ENCODE measurements at places on chromosomes 1 and 21.

GRCh38 chr1:225526878-225527277 lies 99.0 kb upstream of the LBR start:
- no peak for DNase-seq

DNA sequence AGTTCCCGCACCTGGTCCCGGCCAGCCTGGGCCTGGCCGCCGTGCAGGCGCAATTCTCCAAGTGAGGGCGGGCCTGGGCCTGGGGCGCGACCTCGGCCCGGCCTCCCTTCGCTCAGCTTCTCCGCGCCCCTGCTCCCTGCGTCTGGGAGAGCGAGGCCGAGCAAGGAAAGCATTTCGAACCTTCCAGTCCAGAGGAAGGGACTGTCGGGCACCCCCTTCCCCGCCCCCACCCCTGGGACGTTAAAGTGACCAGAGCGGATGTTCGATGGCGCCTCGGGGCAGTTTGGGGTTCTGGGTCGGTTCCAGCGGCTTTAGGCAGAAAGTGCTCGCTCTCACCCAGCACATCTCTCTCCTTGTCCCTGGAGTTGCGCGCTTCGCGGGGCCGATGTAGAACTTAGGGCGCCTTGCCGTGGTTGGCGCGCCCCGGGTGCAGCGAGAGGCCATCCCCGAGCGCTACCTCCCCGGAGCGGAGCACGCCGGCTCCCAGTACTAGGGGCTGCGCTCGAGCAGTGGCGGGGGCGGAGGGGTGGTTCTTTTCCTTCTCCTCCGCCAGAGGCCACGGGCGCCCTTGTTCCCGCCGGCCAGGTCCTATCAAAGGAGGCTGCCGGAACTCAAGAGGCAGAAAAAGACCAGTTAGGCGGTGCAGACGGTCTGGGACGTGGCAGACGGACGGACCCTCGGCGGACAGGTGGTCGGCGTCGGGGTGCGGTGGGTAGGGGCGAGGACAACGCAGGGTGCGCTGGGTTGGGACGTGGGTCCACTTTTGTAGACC lies 1.2 kb downstream of the OLIG1 start:
- DNase-seq = peak; percentile 5

GRCh38 chr1:15618077-15618654 lies 908 bp downstream of the DDI2 start:
- no peak for DNase-seq

- no peak for DNase-seq
These were observed 663 bp upstream of the GBP6 start for GRCh38 chr1:89363196-89363595.

DNA sequence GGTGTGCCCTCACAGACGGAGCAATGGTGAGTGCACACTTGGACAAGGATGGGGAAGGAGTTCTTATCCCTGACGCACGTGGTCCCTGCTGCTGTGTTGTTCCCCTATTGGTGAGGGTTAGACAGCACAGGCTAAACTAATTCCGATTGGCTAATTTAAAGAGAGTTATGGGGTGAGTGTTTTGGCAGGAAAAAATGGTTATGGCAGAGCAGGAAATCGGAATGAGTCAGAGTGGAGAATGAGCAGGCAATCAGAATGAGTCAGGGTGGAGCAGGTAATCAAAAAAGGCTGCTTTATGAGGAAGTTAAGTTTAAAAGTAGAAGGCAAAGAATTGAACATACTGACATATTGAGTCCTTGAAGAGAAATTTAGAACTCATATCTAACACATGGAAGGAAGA lies 100.5 kb downstream of the NGF start:
- DNase-seq = no peak

DNA sequence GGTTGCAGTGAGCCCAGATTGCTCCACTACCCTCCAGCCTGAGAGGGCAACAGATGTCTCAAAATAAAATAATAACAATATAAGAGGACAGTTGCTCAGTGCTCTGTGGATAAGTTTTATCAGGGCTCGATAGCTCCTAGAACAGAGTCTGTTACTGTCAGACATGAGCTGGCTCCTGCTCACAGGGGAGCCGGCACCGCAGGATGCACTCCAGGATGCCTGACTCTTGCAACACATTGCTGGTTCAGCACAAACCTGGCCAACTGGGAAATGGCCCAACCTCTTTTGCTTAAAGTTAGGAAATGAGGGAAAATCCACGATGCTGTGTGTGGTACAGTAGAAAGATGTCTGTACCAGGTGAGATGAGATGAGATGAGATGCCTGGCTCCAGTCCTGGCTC lies 5.8 kb upstream of the CTSE start:
- no peak for DNase-seq

- DNase-seq = no peak
These were observed 90.6 kb downstream of the TRIM11 start for GRCh38 chr1:228315945-228316588.

DNA sequence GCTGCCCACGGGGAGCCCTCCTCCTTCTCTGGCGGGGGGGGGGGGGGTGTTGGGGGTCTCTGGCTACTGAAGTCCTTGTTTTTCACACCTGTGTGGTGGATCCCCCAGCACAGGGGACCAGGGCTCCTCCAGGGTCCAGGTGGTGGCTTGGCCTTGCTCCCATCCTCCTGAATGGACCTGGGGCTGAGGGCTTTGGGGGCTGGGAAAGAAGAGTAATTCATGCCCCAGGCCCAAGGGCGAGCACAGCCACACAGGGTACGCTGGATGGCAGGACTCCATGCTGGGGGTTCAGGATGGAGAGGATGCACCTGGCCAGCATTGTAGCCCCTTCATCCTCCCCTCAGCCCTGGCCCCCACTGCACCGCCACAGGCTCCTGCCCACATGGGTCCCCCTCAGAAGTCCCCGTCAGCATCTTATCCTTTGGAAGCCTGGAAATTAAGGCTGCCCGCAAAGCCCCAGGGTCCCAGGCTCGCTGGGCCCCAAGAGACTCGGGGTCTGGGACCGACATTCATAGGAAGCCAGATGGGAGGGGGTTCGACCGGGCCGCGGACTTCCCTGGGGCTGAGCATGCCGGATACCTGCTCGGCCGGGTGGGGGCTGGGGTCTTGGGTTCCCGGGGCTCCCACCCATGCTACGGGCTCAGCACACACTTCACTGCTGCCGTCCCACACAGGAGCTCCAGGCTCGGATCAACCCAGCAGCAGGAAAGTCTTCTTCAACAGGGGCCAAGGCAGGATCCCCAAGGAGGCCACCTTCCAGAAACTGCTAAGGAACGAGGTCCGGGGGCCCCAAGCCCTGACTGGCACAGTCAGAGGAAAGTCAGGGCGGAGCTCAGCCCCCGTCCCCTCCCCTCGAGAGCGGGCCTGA lies 49.0 kb upstream of the ACTRT2 start:
- DNase-seq = no peak

GRCh38 chr21:37219761-37220432 lies 47.2 kb downstream of the VPS26C start:
- DNase-seq = no peak

GRCh38 chr1:13892671-13893325 lies 192.8 kb downstream of the PRDM2 start:
- DNase-seq = no peak

- DNase-seq = no peak
These were observed 72.4 kb upstream of the TRAPPC10 start for GRCh38 chr21:43939443-43940328.

GRCh38 chr1:50968821-50969610 lies 1.0 kb upstream of the CDKN2C start:
- peak; percentile 64 for DNase-seq

DNA sequence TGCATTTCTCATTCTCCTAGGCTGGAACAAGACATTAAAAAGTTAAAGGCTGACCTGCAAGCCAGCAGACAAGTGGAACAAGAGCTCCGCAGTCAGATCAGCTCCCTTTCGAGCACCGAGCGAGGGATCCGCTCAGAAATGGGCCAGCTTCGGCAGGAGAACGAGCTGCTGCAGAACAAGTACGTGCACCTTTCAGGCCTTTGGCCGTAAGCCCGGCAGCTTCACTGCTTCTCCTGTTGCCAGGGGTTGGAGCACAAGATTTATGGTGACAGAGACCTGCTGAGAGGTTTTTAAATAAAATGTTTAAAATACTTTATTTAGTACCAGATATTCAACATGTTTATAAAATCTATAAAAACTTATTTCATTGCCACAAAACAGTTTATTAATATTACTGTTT lies 53.4 kb downstream of the MACO1 start:
- DNase-seq = no peak

DNA sequence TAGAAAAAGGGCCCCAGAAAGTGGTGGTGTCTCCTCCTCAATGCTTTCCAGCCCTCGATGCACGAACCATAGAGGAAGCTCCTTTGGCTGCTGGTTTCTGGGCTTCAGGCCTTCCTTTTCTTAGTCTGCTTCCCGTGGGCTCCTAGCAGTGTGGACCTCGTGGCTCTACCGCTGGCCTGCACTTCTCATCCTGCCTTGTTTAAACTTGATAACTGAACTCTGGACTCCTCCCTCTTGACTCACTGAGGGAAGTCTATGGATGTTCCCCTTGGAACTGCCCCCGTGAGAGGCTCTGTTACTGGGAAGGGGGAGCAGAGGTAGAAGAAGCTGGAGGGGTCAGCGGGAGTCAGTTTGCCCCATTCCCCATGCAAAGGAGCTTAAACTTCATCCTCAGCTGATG lies 75.3 kb upstream of the WDR26 start:
- no peak for DNase-seq

- DNase-seq = no peak
These were observed 37.2 kb downstream of the LRRC8C start for GRCh38 chr1:89670163-89670562.

- no peak for DNase-seq
These were observed 49.0 kb upstream of the MAB21L3 start for GRCh38 chr1:116062201-116062600.

DNA sequence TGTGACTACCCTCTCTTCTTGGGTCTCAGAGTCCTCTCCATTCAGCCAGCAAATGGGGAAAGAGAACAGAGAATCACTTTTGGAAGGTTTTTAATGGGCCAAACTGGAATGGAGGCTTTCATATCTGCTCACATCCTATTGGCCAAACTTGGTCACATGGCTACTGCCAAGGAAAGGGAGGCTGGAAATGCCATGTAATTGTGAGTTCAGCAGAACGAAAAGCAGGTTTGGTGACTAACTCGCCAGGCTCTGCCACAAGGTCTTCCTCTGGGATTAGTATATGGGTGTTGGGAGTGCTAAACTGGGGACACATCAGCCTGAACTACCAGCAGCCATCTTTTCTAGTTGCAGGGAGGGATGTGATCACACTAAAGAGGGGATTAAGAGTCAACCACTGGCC lies 19.2 kb downstream of the RD3 start:
- DNase-seq = peak; percentile 13

DNA sequence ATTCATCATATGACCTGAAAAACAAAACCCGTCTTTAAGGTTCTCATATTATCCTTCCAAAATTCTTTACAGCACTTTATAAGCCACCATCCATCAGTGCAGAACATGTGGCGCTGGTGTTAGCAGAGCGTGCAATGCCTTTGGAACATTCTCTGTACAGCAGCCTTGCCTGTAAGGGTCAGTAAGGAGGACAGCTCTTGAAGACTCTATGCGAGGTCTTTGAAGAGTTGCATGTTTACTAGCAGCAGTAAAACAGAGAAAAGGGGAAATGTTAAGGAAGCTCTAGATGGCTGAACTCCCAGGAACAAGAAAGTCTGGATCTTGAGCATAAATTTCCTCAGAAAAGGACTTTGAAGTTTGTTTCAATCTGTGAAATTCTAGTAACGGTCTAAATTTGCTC lies 365.6 kb downstream of the DUSP10 start:
- no peak for DNase-seq

DNA sequence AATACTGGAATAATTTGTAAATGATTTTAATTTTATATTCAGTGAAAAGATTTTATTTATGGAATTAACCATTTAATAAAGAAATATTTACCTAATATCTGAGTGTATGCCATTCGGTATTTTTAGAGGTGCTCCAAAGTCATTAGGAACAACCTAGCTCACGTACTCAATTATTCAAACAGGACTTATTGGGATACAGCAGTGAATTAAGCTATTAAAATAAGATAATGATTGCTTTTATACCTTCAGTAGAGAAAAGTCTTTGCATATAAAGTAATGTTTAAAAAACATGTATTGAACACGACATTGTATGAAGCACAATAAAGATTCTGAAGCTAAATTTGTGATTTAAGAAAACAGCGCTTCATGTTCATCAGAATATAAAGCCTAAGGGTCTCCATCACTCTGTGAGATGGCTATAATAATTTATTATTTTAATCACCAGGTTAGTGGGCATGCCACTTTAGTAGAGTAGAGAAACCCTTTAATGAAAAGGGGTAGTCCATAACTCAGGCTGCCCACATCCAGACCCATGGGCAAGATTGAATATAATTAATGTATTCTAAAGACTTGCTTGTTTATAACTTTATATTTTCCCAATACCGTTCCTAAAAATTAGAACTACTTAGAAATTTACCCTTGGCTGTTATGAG lies 3.2 kb downstream of the CCN1 start:
- DNase-seq = no peak

- no peak for DNase-seq
These were observed 13.6 kb upstream of the C1orf185 start for GRCh38 chr1:51088474-51088873.

DNA sequence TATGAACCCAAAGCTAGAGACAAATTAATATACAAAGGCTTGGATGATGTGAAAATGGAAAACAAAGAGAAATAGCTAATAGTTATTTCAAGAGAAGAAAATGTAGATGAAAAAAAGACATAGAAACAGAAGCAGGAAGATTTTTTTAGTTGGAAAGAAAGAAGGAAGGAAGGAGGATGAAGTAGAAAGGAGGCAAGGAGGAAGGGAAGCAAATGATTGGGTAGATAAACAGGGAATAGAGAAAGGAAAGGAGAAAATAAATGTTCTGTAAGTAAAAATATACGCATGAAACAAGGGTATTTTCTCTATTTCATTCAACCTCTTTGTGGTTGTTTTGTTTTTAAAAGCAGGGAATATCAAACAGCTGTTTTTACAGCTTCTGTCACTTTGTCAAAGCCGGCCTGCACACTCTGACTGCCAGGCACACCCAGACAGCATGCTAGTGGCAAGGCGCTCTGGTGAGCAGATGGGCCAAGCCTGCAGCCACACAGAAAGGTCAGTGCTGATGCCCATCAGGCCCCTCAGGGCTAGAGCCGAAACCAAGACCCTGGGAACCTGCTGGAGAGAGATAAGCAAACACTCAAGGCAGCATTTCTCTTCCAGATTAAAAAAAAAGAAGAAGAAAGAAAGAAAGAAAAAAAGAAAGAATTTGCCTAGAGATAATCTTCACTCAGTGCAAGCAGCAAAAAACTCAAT lies 72.9 kb upstream of the CTTNBP2NL start:
- no peak for DNase-seq

Measured in Calu3 (cell line).